ENCODE measurements at places on chromosomes 11 and 22.

DNA sequence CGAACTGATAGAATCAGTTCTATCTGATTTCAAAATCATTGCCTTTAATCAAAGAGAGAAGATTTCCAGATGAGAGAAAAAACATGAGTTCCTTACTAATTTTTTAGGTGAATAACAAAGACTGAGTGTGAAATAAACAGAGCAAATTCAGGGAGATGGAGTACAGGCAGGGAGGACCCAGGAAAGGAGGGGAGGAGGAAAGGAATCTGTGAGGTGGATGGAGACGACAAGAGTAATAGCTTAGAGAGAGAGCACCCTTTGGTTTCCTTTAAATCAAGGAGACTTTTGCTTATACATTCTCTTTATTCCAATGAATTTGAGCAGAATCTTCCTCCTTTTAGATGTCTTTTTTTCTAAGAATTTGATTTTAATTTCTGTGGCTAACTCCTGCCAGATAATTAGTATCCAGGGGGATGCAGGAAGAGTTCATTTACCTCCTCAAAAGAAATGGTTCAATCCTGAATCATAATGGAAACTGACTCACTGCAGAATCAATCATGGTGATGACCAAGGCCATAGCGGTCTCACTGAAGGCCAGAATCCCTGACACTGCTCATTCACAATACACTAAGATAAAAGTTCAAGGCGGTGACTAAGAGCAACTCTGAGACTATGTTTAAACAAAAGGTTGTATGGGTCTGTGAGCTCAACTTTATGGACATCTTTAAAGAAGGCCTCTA lies 234.0 kb upstream of the ZC3H12C start:
- no peak for DNase-seq

DNA sequence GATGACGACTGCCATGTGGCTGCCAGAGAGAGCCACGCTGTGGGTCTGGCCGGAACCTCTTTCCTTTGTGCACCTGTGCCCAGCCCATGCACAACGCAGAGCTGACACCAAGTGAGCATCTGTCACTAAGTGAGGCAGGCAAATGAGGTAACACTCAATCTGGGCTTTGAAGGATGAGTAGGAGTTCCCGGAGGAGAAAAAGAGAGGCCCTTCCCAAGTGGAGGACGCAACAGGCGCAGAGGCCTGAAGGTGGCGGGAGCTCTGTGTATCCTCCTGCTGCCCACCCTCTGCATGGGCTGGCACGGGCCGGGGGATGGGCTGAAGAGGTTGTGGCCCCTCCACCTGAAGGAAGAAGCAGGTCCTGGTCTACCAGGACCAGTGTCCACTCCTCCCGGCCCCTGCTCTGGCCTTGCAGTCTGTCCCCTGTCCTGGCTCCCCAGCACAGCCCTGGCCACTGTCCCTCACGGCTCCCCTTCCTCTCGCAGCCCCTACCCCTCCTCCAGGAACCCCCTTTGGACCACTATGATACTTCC lies 23.4 kb upstream of the PPARA start:
- DNase-seq: no peak

- no peak for DNase-seq
These were observed 39.6 kb downstream of the CSNK2A3 start for GRCh38 chr11:11313426-11313825.

- no peak for DNase-seq
These were observed 428.5 kb downstream of the TMEM135 start for GRCh38 chr11:87466223-87466622.

- no peak for DNase-seq
These were observed 40.1 kb downstream of the BID start for GRCh38 chr22:17734187-17734586.

DNA sequence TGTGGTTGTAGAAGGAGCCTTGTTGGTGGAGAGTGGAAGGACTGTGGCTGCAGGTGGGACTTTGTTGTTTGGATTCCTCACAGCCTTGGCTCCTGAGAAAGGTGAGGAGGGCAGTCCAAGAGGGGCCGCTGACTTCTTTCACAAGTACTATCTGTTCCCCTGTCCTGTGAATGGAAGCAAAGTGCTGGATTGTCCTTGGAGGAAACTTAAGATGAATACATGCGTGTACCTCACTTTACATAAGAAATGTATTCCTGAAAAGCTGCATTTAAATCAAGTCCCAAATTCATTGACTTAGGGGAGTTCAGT lies 2.4 kb downstream of the FUT4 start:
- DNase-seq: no peak

- no peak for DNase-seq
These were observed 1005.9 kb downstream of the BRD1 start for GRCh38 chr22:48821727-48822126.

DNA sequence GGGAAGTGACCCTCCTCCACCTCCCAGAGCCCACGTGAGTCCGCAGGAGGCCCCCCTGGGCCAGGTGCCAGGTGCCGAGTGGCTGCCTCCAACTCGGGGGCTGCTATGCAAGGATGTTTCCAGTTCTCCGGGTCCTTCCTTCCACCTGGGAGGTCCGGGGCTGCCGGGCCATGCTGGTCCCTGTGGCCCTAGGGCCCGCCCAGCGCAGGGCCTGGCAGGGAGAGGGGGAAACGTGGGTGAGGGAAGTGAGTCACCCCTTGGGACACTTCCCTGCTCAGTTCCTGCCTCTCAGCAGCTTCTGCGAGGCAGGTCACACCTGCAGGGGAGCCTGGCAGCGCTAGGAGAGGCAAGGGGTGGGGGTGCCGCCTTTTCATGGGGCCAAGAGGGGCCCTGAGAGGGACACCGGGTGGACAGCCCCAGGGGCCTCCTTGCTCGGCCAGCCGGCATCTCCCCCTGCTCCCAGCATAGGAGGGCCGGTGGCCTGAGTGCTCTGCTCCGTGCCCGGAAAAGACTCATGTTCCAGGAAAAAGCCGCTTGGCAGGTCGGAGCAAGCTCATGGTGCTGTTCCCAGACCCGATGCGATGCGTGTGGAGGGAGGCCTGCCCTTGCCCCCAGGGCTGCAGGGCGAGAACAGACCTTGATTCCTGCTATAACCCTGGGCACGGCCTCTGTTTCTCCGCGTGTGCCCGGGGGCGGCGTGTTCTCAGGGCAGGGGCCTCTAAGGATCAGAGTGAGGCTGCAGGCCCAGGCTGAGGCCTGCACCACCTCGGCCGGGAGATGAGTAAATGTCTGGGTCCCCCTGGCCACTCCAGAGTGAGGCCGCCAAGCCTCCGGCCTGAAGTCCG lies 30.3 kb upstream of the WNT7B start:
- DNase-seq: no peak

DNA sequence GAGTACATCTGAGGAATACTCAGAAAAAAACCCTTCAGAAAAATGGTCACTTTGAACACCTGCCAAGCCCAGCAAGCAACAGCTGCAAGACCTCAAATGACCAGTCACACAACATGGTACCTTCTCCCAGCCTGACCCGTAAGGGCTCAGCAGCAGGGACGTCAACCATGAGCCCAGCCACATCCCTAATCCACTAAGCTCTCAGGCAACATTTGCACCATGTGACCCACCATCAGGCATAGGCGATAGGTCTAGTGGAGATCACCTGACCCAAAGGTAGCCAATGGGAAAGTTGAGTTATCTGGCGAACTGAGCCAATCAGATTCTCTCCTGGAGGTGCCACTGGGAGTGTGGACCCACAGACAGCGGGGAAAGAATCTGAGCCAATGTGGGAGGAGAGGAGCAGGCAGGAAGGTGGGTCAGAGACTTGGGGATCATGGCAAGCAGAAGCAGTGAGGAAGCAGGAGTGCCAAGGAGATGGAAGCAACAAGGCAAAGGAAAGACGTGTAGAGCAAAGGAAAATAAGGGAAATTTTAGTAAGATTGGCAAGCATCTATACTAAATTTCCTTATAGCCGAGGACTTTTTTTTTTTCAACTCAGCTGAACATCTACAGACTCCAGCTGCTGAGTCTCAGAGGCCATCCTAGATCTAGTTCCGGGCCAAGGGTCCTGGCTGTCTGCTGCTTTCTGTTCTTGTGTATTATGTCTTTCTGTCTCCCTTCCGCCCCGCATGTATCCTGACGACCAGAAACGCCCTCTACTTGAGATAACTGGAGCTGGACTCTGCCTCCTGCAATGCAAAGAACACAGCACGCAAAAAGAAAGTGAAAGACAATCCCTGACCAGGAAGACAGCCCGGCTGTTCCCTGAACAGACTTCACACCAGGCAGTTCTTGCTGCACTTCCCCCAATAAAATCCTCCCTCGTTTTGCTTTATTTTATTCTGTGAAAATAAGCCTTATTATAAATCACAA lies 11.0 kb upstream of the PLAAT2 start:
- no peak for DNase-seq

DNA sequence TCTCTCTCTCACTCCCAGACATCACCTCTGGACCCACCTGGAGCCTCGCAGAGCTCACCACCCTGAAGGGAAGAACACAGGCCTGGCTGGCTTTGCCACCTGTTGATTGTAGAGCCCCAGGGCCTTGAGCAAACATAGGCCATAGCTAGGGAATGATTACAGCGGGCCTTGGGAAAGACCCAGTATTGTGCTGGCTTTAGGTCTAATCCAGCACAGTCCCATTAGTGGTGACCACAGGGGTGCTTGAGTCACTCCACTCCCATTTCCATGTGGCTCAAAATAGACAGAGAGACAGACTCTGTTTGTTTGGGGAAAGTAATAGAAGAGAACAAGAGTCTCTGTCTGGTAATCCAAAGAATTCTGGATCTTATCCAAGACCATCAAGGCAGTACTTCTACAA lies 42.7 kb upstream of the FAM181B start:
- DNase-seq: no peak

DNA sequence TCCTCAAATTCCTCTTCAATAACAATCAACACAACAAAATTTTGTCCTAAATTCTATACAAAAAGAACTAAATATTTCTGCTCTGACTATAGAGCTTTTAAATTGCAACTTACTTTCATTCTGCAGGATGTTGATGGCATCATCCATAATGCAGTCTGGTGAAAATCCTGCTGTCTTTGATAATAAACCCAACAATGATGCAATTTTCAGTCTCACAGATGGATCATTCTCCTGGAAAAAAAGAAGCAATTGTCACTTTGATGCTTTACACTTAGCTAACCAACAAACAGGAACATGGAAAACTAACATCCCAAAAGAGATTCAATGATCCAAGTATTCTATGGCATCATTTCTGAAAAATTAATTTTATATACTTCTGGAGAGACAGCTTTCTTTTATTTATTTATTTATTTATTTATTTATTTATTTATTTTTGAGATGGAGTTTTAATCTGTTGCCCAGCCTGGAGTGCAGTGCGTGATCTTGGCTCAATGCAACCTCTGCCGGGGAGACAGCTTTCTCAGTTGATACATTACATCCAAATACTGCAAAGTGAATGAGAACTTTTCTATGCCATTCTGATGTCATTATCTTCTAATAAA lies 13.0 kb downstream of the INTS4 start:
- no peak for DNase-seq

DNA sequence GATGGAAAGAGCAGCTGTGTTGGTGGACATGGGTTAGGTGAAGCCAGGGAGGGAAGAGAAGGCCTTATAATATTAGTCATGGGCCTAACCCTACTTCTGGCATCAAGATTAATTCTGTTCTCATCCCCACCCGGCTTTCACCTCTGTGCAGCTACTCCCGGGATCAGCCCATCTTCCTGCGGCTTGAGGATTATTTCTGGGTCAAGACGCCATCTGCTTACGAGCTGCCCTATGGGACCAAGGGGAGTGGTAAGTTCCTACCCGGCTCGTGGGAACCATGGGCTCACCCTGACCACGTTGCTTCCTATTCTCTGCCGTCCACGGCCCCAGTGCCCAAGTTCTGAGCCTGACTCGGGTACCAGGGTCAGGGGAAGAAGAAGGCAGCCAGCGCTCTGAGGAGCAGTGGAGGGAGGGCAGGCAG lies 51.6 kb downstream of the ST3GAL4 start:
- DNase-seq: no peak

GRCh38 chr22:50673231-50674129 lies 857 bp downstream of the SHANK3 start:
- no peak for DNase-seq

- DNase-seq: no peak
These were observed 809.6 kb upstream of the API5 start for GRCh38 chr11:42502151-42502550.

DNA sequence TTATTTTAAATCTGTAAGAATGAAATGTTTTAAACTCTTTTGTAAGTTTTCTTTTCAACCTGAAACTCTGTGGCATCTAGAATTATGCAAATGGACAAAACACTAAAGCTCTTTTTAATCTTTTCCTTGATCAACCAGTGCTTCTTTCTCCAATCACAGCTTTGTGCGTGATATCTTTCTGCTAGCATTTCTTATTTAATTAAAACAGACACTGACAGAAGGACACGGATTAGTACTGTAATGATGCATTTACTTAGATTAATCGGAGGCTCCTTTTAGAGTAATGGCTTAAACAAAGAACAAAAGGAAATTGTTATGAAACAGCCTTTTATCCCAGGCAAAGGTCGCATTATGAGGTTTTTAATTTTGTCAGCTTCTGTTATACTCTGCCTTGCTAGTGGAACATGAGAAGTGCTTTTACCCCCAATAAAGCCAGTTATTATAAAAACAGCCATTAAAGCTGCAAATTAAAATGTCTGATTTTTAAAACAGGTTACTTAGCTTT lies 48.5 kb upstream of the SOX6 start:
- no peak for DNase-seq

DNA sequence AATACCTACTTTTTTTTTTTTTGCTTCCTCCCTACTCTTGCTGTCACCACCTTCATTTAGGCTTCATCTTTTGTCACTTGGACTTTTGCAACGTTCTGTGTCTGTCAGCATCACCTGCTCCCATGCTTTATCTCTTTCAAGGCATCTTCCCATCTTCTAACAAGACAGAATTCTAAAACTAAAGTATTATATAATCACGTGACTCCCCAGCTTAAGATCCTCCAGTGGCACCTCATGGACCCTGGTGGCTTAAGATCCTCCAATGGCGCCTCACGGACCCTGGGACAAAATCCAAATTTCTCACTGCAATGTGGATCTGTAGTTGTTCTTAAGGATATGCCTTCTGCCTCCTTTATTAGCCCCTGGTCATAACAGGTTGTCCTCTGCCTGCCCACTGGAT lies 248.2 kb upstream of the SORL1-AS1 start:
- no peak for DNase-seq

- DNase-seq: no peak
These were observed 90.2 kb downstream of the SEZ6L start for GRCh38 chr22:26259510-26259909.

DNA sequence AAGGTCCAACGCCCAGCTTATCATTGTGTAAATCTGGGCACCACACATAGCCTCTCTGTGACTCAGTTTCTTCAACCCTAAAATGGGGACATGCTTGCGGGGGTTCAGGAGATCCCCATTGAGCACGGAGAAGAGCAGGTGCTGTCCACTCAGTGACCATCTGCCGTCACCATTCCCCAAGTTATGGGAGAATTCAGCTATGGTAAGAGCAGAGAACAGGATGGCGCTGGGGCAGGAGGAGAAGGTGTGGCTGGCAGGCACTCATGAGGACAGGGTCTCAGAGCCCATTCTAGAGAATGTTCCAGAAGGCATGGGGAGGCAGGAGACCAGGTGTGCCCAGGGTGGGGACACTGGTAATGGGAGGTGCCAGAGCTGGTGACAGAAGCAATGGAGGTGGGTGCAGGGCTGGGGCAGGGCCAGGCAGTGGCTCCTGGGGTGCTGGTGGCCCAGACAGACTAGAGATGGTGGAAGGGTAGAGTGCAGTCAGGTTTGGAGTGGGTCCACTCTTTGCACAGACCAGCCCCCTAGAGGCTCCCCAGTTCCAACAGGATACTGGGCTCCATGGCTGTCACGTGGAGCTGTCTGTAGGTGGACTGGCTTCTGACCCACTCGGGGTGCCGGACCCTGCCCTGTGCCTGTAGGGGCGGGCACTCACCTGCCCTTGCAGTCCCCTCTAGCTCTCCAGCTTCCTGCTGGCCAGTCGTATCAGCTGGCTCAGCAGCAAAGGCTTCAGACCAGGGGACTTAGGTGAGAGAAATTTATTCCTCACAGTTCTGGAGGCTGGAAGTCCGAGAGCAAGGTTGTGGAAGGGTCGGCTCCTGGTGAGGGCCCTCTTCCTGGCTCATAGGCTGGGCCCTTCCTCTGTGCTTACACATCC lies 84.7 kb downstream of the CDKN1C start:
- no peak for DNase-seq

All from Panc1 (cell line).